ENCODE measurements at places on chromosomes 2 and 18.

GRCh38 chr18:60732143-60732542 lies 359.6 kb upstream of the MC4R start:
- DNase-seq: no peak

DNA sequence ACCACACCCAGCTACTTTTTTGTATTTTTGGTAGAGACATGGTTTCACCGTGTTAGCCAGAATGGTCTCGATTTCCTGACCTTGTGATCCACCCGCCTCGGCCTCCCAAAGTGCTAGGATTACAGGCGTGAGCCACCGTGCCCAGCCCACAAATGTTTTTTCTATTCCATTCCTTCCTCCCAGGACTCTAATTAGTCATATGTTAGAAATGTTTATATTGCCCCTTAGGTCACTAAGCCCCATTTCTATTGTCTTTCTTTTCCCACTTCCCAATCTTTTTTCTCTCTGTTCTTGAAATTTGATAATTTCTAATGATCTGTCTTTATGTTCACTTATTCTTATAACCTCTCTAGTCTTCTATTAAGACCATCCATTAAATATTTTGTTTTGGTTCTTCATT lies 31.3 kb upstream of the CDCA7 start:
- no peak for DNase-seq

DNA sequence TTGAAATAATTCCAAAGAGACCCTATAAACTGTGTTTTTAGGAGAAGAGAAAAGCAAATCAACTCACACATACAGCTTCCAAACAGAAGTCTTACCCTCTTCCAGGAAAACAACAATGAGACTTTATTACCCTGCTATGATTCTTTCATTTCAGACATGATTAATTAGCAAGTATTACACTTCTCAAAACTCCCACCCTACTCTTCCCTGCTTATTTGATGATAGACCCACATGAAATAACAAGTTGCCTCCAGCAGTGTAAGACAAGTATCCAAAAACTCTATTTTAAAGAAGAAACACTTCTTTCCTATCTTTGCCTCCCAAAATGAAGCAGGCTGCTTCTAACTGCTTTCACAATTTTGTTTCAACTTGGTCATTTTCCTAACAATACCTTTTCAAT lies 4.1 kb downstream of the FIGN start:
- DNase-seq: no peak

GRCh38 chr18:59087391-59087790 lies 52.3 kb upstream of the SEC11C start:
- no peak for DNase-seq

DNA sequence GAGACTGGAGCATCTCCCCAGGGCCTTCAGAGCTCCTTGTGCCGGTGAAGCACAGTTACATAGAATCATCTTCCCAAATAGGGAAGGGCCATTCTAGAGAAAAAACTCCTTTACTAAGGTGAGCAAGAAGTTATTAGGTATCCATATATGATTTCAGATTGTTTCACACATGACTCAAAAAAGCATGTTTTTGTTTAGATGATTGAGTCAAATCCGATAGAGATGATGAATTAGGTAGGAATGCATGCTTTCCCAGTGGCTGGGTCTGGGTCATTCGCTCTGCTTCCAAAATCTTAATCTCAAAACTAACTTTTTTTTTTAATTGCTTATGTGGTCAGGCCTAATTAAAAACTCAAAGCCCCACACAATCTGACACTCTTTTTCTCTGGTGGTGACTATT lies 3.8 kb downstream of the NT5C1B start:
- DNase-seq: no peak

DNA sequence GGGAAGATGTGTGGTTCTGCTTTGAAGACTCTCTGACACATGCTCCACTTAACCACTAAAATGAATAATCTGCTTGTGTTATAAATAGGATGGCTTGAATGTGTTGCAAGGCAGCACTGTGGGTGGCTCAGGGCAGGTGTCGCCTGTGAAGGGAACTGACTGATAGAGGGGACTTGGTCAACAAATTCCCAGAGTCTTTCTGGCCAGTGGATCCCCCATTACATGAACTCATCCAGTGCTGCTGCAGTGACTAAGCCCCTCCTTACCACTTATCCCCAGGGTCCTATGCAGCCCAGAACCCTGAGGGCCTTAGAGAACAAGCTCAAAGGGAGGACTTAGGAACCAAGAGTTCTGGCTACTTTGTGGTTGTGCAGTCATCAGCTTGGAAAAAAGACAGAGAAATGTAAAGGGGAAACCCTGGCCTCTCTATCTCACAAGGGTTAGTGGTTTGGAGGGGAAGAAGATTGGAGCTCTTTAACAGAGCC lies 226.2 kb upstream of the TNP1 start:
- no peak for DNase-seq

DNA sequence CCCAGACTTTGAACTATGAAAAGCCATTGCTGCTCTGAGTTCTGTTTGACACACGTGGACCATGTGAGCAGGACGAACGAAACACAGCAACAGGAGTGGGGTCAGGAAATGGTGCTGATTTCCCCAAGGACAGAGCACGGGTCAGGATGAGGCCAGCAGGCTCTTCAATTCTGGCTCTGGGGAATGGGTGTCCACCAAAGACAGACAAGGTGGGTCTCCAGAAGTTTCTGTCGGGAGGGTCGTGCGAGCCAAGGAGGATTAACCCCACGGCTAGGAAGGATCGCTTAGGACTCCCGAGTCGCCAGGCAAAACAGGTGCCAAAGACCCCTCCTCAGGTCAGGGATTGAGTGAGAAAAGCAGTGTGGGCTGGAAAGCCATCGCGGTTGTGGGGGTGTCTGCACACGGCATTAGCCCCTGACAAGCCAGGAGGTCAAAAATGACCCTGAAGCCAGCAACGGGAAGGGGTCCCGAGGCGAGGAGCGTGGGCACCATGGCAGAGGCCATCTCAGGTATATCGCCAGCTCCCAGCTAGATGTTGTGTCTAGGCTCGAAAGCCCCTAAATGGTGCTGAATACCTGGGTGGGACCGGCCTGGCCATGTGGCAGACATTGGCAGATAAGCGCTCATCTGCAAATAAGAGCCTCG lies 213.9 kb upstream of the SALL3 start:
- no peak for DNase-seq

DNA sequence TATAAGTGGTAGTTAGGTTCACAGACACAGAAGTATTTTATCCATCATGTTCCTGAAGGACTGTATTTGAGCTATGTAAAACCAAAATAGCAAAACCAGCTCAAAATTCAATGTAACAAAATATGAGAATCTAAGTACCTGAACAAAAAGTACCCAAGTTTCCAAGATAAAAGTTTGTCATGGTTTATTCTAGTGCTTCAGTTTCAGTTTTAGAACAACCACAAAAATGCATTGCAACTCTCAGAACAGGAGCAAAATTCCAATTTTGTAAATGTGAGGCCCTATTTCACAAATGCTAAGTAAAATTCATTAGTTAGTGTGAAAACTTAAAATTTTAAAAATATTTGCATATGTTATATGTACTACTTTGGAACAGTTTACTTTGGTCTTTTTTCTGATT lies 5.0 kb upstream of the ALPK2 start:
- no peak for DNase-seq

DNA sequence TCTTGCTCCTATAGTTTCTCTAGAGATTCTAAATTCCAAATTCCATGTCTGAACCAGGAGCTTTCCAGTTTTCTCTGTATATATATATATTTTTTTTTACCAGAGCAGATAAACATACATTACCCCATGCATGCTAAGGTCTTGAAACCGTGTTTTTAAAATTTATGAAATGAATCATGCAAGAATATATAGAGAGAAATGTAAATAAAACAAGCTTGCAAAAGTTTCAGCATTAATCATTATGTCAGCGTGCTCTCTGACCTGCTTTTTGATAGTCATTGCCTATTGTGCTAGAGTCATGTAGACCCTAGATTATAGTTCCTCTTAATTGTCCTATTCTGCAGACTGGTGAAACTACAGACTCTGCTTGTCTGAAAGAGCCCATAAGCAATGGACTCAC lies 22.6 kb upstream of the TRIM43 start:
- no peak for DNase-seq

DNA sequence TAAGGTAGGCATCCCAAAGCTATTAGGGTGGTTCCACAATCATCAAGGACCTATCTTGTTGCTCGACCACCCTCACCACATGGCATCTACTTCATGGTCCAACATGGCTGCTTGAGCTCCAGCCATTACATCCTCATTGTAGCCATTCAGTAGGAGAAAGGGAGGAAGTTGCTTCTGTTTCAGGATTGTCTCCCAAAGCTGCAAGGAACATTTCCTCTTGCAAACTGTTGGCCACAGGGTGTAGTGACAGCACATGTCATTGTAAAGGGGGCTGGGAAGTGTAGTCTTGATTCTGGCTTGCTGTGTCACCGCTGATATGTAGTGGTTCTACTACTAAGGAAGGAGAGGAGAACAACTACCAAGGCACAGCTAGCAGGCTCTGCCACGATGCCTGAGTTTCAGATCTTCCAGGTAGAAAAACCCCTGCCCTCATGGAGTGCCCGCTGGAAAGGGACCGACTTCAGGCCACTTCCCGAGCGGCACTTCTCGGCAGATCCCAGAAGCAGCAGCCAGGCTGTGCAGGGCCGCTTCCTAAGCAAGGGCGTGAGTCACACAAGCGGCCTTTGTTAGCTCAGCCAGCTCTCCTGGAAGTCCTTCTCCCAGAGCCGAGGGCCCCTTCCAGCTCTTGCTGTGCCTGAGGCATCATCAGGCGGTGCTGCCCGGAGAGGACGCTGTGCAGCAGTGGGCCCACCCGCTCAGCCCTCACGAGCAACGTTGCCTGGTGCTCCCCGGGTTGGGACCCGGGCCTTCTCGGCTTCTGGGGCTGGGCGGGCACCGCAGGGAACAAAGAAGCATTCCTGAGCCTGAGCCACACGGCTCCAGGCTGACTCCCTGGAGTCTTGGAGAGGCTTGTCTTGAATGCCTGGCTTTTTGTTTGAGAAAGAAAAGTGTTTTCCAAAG lies 58.2 kb downstream of the HS6ST1 start:
- no peak for DNase-seq

DNA sequence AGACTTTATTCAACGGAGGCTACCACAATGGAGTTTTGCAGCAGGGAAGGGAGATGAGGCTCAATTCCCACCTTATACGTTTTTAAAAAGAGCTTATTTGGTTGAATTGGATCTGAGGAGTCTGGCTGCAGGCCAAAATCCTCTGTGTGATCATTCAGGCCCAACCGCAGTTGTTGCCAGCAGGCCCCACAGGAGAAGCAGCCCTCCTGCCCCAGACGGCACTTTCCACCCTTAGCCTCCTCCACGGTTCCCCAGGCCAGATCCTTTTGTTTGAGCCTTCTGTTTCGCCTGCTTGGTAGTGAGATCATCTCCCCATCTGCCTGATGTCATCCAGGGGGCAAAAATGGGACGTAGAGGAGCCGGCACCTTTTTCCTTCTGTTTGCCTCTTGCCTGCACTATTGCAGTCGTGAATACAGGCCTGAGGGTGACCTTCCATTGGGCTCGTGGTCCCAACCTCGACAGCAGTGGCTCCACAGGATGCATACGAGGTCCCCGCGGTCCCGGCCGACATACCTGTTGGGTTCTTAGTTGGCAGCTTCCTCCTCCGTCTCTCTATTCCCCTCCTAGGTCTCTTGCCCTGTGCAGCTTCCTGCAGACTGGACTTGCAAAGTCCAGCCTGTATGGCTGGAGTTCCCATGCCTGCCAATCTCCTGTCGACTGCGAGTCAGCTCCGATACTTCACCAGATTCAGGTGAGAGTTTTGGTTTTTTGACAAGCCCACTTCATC lies 9.3 kb upstream of the GPR35 start:
- no peak for DNase-seq

GRCh38 chr2:241777686-241778627 lies 1.3 kb downstream of the GAL3ST2 start:
- DNase-seq: no peak

DNA sequence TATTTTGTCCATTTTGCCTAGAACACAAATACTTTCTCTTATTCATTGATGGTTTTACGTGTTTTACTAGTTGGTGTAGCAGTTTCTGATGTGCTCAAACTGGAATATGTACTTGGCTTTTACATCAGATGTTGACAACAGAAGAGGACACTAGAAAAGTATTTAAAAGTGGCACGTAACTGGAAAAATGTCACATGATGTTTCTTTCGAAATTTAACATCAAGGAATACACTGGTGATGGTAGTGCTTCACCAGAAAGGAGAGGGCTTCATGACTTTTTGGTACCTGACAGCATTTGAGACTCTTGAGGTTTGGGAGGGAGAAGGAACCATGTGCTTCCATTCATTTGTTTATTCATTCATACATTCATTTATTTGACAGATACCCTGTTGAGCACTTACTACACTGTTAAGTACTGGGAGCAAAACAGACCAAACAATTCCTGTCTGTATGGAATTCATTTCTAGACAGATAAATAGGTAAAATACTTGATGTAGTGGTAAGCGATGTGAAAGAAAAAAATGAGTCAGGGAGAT lies 1.5 kb downstream of the GIGYF2 start:
- no peak for DNase-seq

DNA sequence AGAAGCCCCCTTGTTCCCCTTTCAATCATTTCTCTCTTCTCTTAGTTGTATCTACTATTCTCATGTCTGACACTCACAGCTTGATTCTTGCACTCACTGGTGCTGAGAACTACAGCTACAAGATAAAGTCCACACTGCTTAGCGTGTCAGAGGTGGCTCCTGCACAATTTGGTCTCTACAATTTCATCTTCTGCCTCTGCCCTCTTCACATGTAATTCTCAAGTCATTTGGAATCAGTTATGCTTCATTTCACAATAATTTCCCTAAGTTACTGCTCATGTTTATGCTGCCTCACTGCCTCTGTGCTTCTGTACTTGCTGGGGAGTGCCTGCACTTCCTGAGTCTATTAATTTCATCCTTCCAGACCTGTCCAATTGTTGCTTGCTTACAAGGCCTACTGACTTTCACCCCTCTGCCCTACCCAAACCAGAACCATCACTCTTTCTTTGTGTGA lies 11.6 kb upstream of the NAB1 start:
- DNase-seq: no peak

DNA sequence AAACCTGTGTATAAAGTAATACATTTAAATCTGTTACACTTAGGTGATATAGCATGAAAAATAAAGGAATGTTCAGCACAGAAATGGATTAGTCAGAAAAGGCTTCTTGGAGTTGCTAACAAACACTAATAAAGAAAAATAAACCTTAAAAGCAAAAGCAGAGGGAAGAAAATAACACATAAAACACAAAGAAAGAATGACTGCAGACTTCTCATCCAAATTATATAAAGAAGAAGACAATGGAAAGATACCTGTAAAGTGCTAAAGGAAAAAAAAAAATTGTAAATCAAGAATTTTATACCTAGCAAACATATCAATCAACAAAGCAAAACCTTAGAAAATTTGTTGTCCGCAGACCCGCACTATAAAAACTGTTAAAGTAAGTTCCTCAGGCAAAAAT lies 63.6 kb downstream of the EXOC6B start:
- DNase-seq: no peak

DNA sequence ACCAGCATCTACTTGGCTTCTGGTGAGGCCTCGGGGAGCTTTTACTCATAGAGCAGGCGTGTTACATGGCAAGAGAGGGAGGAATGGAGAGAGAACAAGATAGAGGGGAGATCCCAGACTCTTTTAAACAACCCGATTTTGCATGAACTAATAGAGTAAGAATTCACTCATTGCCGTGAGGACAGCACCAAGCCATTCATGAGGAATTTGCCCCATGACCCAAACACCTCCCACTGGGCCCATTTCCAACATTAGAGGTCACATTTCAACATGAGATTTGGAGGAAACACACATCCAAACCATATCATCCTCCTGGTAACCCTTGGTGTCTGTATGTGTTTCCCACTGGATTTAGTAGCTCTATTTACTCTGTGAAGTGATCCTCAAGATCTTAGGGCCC lies 249.9 kb upstream of the SP5 start:
- no peak for DNase-seq

GRCh38 chr2:64607381-64608304 lies 46.1 kb downstream of the SERTAD2 start:
- no peak for DNase-seq

Measured in stimulated activated CD4-positive, alpha-beta T cell treated with anti-CD3 and anti-CD28 coated beads, Interleukin-1b, Interleukin-23, amount 100 ng/mL, for 1 hour (primary cell).